Hematopoietic multipotent progenitor cell (in vitro differentiated cells): ENCODE measurements at places on chromosomes 4 and X.

- DNase-seq = no peak
Observed at GRCh38 chr4:120557372-120557771, 365.2 kb downstream of the PRDM5 start.

DNA sequence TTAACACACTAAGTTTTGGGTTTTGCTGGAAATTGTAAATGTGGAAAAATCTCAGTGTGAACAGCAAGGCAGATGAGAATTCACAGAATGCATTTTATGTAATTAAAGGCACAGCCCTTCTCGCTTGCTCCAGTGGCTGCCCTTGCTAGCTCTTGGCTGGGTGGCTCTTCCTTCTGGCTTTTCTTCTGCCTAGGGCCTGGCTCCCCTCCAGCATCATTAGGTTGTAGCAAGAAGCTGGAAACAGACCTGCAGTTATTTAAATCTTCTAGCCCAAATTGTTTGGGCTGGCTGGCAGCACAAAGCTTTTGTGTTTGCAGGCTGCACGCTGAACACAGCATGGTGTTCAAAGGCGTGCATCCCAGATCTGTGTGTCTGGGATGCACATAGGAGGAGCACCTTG, 56.5 kb downstream of the LIMCH1 start:
- no peak for DNase-seq

GRCh38 chr4:151114986-151115385, 15.6 kb downstream of the RPS3A start:
- no peak for DNase-seq

- no peak for DNase-seq
Observed at GRCh38 chrX:115413246-115413878, 123.8 kb downstream of the LUZP4 start.

DNA sequence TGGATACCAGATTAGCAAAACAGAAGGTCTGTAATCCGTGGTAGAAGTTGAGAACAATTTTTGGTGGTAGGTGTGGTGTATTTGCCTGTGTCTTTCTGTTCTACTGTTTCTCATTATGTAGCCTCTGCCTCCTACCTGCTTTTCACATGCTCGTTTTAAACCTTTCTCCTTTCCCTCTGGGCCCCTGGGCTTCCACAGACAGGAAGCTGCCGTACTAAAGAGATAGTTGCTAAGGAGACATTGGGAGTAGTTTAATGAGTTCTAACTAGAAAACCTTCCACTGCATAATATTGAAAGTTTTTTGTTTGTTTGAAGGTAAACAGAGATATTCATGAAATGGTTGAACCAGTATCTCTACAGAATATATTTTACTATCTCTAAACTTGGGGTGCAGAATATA, 107.8 kb downstream of the STOX2 start:
- DNase-seq = no peak

DNA sequence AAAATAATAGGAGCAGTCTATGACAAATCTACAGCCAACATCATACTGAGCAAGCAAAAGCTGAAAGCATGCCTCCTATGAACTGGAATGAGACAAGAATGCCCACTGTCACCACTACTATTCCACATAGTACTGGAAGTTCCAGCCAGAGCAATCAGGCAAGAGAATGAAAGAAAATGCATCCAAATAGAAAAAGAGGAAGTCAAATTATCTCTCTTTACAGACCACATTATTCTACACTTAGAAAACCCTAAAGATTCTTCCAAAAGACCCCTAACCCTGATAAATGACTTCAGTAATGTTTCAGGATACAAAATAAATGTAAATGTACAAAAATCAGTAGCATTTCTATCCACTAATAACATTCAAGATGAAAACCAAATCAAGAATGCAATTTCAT, 249.0 kb downstream of the STK32B start:
- DNase-seq = no peak

- peak; percentile 25 for DNase-seq
Observed at GRCh38 chrX:149487292-149487691, 17.8 kb downstream of the IDS start.

GRCh38 chr4:157459785-157460184, 239.3 kb downstream of the GRIA2 start:
- no peak for DNase-seq
